ENCODE measurements at places on chromosomes 12 and 14. TPM values are rescaled to one million over a fixed set of nuclear protein-coding genes. Genes with fewer than 3 reads are reported as not detected.

DNA sequence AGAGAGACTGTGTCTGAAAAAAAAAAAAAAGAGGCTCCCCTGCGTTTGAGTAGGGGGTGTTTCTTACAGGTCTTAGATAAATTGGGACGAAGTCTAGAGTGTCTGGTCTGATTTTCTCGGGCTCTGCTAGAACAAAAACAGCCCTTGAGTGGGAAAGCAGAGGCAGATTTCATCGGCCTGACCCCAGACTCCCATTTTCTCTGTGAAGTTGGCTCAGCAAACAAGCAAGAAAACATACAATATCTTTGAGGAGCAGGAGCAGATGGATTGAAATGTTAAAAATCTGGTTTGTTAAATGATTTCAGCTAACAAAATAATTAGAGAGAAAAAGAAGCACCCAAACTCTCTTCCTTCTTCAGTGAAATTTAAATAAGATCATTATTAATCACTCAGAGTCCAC, 44.1 kb downstream of the DERA start:
- no peak for DNase-seq
- no peaks in the 10 kb centered on the region for H3K4me1 ChIP-seq
- H3K27ac ChIP-seq, result no peak overlapping the region
- no peaks in the 10 kb centered on the region for H3K27me3 ChIP-seq
- no peak overlapping the region for H3K4me3 ChIP-seq
- no peaks in the 10 kb centered on the region for H3K36me3 ChIP-seq

DNA sequence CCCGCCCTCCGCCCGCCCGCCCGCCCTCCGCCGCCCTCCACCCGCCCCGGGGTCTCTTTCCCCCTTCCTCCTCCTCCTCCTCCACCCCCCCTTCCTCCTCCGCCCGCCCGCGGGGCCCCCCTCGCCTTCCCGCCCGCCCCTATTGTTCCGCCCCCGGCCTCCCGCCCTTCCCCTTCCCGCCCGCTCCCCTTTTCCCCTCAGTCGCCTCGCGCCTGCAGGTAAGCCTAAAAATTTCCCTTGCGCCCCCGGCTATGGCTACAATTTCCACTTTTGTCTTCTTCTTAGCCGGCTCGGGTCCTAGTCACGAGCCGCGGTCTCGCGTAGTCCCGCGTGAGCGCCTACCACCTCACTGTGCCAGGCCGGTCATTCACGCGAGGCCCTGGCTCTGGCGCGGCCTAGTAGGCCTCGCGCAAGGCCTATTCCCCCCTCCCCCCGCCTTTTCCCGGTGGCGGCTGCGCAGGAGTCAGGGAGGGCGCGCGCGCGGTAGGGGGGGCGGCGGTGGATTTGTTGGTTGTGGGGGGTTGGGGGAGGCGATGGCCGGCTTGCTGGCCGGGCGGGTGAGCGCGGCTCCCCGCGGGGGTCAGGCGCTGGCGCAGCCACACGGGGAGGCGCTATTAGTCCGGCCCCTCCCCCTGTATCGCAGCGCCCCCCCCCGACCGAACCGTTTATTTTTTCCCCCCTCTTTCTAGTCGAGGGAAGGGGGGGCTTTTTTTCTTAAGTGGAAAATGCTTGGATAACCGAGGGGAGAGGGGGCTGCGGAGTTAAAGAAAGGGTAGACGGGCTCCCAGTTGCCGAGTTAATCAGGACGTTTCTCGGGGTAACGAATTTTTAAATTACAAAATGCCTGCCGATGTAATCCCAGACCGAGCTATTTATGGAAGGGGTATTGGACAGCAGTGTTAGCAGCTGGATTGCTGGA, 516 bp downstream of the PCBP2 start:
- peak overlapping the region; percentile 92 for H3K27ac ChIP-seq
- peak overlapping the region; percentile 95 for H3K4me3 ChIP-seq
- H3K36me3 ChIP-seq, result peaks cover 16% of the 10 kb centered on the region
- DNase-seq, result peak; percentile 67
- H3K27me3 ChIP-seq, result no peaks in the 10 kb centered on the region

DNA sequence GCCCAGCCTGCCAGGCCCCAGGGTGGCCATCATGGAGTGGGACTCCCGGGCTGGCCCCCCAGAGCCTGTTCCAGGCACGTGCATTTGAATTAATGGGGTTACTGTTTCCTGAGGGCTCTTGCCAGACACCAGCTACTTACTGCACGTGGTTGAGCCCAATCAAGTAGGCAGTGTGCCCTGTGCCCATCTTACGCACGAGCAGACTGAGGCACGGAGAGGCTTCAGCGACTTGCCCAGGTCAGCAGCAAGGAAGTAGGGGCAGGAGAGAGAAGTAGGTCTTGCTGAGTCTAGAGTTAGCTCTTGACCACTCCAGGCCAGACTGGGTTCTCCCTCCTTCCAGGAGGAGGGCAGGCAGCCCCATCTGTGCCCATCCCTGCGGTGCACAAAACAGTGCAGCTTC, 67.7 kb downstream of the DIO3 start:
- peaks cover 3% of the 10 kb centered on the region for H3K27me3 ChIP-seq
- DNase-seq, result no peak
- H3K4me3 ChIP-seq, result no peak overlapping the region
- peaks cover 13% of the 10 kb centered on the region for H3K4me1 ChIP-seq

GRCh38 chr12:93895089-93895445, 217.9 kb downstream of the CRADD start:
- peaks cover 24% of the 10 kb centered on the region for H3K4me1 ChIP-seq
- DNase-seq, result no peak
- no peaks in the 10 kb centered on the region for H3K27me3 ChIP-seq

DNA sequence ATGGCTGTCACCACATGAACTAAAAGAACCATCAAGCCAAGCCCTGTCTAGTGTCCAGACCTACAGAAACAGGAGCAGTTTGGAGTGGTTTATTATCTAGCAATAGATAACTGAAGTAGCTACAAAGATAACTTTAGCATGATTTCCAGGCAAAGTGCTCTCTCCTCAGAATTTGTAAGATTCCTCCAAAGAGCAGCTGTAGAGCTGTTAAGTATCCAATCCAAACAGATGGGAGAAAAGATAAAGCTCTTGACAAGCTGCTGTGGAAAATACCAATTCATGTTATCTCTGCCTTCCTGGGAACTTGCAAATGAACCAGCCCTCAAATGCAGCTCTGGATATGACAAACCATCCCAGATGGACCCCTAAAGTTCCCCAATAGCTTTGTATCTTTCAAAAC, 78.9 kb upstream of the RESF1 start:
- peaks cover 8% of the 10 kb centered on the region for H3K4me1 ChIP-seq
- no peak overlapping the region for H3K27ac ChIP-seq
- no peak overlapping the region for H3K4me3 ChIP-seq
- no peaks in the 10 kb centered on the region for H3K27me3 ChIP-seq
- H3K36me3 ChIP-seq, result peaks cover 10% of the 10 kb centered on the region

The KSR2 gene
- 0.21 TPM for total RNA-seq

The ABCD2 gene
- total RNA-seq, result 11.2 TPM

GRCh38 chr14:100755649-100756048, 29.0 kb downstream of the DLK1 start:
- DNase-seq, result no peak
- H3K4me3 ChIP-seq, result no peak overlapping the region
- peaks cover 28% of the 10 kb centered on the region for H3K27me3 ChIP-seq
- no peaks in the 10 kb centered on the region for H3K4me1 ChIP-seq
- no peaks in the 10 kb centered on the region for H3K36me3 ChIP-seq
